ENCODE measurements at places on chromosomes 13 and 19.

GRCh38 chr13:46355088-46355468 lies 32.0 kb downstream of the RUBCNL start:
- no peak for DNase-seq

DNA sequence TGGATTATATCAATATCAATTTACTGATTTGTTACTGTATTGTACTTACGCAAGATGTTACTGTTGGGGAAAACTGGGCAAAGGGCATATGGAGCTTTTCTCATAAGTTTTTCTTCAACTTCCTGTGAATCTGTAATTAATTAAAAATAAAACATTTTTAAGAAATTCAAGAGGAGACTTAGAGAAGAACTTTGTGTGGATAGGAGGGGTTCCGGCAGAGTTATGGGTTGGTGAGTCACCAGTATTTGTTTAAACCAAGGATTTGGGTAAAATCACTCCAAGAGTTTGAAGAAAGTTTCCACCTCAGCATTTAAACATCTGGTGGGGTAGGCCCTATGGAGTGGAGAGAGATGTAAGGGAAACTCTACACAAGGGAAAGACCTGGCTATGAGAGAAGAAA lies 379.6 kb downstream of the TSHZ3 start:
- no peak for DNase-seq

- no peak for DNase-seq
Observed at GRCh38 chr19:17289489-17289888, 7.8 kb downstream of the ANKLE1 start.

- peak; percentile 1 for DNase-seq
Observed at GRCh38 chr19:15015946-15016542, 33.2 kb upstream of the CASP14 start.

DNA sequence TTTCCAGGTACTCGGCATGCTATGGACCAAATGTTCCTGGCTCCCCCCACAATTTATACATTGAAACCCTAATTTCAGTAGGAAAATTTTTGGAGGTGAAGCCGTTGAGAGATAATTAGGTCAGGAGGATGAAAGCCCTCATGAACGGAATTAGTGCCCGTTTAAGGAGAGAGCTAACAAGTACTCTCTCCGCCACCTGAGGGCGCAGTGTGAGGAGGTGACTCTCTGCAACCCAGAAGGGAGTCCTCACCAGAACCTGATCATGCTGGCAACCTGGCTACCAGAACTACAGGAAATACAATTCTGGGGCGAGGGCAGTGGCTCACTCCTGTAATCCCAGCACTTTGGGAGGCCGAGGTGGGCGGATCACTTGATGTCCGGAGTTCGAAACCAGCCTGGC lies 397.8 kb downstream of the SLITRK5 start:
- no peak for DNase-seq

GRCh38 chr13:99297331-99297730 lies 9.9 kb downstream of the GPR183 start:
- no peak for DNase-seq

DNA sequence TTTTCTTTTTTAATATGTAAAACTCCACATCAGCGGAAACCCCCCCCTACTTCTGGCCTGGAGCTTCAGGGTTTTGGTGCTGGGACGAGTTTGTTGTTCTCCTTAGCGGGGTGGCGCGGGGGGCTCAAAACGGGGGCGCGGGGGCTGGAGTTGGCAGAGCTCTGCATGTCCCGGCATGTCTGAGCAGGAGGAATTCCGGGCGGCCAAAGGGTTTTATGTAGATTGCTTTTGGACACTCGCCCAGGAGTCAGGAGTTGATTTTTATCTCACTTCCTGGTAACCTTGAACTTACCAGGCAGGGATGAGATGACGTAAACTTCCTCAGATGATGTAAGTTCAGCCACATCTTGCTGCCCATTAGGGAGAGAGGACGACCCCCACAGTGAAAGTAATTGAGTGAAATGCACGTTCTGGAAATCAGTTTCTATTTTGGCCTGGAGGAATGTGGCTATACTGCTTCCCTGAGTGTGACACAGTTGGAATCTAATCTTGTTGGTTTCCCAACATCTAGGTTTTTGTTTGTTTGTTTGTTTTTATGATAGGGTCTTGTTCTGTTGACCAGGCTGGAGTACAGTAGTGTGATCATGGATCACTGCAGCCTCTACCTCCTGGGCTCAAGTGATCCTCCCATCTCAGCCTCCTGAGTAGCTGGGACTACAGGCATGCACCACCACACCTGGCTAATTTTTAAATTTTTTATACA lies 21.0 kb upstream of the GDF15 start:
- DNase-seq: peak; percentile 34

DNA sequence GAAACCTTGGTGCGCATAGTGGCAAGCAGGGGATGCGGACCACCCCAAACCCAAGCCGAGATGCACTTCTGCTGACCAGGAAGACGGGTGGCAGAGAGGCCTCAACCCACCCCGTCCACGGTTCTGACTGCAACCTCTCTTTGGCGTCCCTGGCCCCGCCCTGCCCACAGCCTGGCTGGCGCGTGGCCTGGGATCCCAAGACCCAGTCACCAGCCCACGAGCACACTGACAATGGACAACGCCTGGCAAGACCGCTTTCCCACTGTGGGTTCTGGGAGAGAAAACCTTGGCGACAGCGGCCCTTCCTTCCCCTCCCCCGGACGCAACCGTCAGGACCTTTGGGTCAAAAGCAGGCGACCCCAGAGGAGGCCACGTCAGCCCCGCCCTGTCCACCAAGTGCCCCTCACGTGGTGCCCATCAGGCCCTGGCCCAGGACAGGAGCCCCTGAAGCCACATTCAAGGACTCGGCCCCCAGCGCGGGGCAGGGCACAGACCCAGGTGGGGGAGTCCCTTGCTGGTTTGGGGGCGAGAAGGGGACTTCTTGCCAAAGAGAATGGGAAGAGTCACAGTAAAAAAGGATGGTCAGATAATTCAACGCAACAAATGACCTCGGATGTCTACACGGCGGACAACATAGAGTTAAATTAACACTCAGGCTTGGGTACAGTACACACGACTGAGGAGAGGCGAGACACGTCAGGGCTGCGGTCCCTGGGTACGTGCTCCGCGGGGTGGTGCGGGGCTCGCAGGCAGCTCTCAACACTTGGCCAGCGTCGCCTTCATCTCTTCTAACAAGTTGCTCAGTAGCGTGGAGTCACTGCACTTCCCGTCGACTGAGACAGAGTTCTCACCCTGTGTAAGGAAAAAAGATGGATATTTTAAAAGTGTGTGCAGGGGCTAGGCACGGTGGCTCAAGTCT lies 5.0 kb downstream of the IZUMO4 start:
- no peak for DNase-seq

- no peak for DNase-seq
Observed at GRCh38 chr19:43457809-43458208, 7.6 kb downstream of the LYPD3 start.

DNA sequence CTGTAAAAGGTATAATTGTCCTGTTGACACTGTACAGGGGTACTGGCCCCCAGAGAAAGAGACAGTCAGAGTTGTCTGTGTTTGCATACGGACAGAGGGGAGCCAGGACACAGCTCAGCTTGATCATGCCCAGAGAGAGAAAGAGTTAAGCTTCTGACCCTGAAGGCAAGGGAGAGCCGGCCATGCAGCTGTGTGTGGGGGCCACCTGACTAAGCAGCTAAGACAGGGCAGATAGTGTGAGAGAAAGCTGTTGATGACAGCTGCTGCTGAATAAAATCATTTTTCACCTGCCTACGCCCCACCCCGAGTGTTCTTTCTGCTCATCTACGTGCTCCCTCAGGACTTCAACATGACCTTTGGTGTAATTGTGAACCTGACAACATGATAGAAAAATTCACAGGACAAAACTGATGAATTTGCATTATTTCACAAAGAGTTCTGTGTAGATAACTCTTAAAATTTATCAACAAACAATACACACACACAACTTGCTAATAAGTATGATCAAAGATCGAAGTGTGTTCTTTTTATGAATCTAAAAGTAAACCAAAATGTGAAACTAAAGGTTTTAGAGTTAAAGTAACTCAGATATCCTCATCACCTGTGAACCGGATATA lies 1294.3 kb upstream of the ATXN8OS start:
- DNase-seq: no peak

DNA sequence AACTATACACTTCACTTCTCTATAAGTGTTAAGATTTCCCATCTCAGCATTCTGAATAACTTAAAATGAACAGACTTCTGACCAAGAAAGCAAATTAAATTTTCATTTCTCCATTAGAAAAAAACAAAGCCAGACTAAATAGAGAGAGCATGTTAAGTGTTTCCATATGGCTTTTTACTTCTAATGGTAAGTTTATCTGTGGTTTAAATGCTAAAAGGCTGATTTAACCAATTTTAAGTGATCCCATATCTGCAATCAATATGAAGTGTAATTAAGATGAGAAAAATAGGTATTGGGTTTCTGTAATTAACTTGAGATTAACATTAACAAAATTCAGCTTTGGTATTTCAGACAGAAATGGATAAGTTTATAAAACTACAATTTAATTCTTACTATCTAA lies 107.8 kb downstream of the ELF1 start:
- no peak for DNase-seq

GRCh38 chr19:927351-927779 lies 1.5 kb downstream of the ARID3A start:
- DNase-seq: no peak

GRCh38 chr19:23283925-23284324 lies 33.7 kb upstream of the ZNF724 start:
- no peak for DNase-seq

DNA sequence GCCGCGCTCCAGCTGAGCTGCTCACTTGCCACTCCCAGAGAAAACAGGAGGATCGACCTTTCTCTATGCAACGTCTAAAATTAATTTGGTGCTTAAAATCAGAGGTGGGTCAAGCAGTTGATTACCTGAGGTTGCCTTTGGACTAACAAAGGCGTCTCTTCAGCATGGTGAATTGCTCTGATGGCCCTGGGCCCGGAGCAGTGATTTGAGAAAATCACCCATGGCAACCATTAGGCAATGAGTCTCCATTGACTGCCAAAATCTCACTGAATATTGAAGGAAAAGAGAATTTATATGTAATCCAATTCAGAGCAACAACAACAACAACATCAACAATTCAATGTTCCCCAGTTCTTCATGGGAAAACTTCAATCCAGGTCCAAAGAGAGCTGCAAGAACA lies 61.8 kb downstream of the IRS2 start:
- DNase-seq: no peak

DNA sequence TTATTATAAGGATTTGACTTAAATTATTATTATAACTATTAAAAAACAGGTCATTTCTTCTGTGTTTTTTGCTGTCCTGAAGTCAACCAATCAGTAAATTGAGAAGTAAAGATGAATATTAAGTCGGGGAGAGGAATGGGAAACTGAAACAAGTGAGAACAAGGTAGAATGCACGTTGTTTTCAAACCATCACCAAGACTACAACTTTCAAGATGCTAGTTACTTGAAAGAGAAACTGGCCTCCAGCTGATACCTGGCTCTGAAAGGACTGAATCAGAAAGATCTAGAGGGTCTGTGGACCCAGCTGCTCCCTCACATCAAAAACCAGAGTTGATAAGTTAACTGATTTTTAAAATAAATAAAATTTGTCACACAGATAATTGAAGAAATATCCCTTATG lies 1301.5 kb upstream of the ATXN8OS start:
- no peak for DNase-seq

DNA sequence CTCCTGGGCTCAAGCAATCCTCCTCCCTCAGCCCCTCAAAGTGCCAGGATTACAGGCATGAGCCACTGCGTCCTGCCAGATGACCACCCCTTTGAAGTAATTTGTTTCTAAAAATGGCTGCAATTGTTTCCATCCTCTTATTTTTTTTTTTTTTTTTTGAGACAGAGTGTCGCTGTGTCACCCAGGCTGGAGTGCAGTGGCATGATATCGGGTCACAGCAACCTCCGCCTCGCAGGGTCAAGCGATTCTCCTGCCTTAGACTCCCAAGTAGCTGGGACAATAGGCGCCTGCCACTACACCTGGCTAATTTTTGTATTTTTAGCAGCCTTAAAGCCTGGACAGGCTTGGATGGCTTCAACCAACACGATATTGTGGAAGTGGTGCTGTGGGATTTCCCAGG lies 22.3 kb upstream of the DPP9 start:
- no peak for DNase-seq

GRCh38 chr13:24563087-24563486 lies 50.5 kb upstream of the PARP4 start:
- no peak for DNase-seq

GRCh38 chr19:17021793-17022590 lies 4.6 kb downstream of the CPAMD8 start:
- peak; percentile 76 for DNase-seq

DNA sequence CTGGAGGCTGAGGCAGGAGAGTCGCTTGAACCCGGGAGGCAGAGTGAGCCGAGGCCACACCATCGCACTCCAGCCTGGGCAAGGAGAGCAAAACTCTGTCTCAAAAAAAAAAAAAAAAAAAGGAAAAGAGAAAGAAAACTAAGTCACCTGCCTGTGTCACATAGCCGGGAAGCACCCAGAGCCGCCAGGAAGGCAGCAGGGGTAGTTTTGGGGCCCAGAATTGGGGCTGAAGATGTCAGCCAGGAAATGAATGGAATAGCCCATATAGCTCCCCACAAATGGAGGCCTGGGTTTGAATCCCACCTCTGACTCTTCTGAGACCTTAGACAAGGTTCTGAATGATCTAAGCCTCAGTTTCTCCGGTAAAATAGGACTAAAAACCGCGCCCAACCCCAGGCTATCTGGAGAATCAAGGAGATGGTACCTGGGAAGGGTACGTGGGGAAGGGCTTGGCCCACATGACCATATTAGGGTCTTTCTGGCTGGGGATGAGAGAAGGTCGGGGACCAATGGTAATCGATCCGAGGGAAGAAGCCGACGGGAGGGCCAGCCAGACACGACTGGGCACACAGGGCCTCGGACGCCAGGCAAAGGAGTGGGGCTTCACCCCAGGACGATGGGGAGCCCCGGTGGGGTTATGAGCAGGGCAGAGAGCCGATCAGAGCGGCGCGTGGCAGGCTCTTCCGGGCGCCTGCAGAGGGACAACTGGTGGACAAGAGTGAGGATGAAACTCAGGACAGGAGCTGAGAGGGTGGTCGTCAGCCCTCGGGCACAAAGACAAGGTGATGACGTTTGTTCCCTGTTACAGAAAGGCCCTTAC lies 14.4 kb downstream of the CCDC124 start:
- no peak for DNase-seq

- DNase-seq: no peak
Observed at GRCh38 chr13:78972561-78972960, 313.6 kb upstream of the OBI1 start.

DNA sequence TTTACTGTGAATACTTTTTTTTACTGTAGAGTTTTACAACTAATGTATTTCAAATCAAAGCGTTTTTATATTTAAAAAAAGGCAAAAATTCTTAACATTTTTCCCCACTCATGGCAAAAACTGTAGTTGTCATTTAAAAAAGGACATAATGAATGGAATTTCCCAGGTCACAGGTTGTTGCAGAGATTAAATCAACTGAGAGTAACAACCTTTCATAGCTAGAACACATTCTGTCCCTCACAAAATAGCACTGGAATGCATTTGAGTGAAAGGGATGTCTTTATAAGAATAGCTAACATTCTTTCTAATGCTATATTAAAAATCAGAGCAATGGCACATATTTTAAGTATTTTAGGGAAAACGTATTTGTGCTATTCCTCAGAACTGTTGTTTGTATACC lies 1393.3 kb upstream of the ATXN8OS start:
- DNase-seq: no peak
